ENCODE measurements at places on chromosomes 7 and 10. TPM values are rescaled to one million over a fixed set of nuclear protein-coding genes. Genes with fewer than 3 reads are reported as not detected.

DNA sequence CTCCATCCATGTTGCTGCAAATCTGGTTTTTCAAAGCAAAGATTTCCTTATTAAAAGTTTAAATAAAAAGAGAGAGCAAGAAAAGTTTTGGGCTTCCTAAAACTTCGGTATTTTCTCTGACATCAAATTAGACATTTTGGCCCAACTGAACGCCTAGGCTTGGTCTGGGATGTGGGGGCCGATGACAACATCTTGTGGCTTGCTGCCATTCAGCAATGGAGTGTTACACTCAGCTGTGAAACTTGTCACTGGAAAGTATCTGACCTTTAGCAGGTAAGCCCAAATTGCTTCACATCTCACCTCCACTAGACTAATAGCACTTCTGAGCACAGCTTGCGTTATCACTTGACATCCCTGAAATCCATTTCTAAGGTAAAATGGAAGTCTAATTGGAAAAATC lies 320.6 kb downstream of the GATA3 start:
- DNase-seq: no peak

DNA sequence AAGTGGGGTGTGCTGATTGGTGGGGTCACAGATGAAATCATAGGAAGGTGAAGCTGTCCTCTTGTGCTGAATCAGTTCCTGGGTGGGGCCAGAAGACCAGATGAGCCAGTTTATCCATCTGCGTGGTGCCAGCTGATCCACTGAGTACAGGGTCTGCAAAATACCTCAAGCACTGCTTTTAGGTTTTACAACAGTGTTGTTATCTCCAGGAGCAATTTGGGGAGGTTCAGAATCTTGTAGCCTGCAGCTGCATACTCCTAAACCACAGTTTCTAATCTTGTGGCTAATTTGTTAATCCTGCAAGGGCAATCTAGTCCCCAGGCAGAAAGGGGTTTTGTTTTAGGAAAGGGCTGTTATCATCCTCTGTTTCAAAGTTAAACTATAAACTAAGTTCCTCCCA lies 17.0 kb upstream of the IFRD1 start:
- DNase-seq: no peak

DNA sequence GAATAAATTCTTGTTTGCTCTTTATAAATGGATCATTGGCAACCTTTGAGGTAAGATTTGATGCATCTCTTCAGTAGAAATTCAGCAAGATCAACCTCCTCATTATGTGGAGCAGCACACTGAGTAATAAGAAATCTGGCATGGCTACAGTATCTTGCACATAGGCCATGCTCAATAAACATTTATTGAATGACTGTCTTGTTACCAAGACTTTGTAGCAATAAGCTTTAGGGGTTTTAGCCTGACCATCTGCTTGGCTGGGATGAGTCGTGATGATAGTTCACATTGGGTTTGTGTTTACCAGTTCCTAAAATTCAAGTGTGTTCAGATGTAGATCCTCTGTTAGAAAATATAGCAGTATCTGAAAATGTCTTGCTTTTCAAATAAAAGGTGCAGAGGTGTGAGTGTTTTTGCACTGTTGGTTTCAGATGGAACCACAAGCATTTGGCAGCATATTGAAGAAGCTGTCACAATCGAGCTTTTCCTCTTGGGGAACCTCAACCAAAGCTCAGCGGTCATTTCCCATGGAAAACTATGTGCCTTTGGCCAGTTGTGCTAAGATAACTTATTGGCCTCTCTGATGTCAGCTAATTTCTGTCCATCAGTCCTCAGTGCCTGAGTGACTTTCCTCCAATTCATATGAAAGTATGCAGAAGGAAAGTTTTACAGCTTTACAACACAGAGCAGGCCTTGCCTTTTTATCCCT lies 442.6 kb downstream of the GFRA1 start:
- no peak for DNase-seq

- no peak for DNase-seq
Observed at GRCh38 chr10:131310551-131311401, 745 bp downstream of the TCERG1L start.

DNA sequence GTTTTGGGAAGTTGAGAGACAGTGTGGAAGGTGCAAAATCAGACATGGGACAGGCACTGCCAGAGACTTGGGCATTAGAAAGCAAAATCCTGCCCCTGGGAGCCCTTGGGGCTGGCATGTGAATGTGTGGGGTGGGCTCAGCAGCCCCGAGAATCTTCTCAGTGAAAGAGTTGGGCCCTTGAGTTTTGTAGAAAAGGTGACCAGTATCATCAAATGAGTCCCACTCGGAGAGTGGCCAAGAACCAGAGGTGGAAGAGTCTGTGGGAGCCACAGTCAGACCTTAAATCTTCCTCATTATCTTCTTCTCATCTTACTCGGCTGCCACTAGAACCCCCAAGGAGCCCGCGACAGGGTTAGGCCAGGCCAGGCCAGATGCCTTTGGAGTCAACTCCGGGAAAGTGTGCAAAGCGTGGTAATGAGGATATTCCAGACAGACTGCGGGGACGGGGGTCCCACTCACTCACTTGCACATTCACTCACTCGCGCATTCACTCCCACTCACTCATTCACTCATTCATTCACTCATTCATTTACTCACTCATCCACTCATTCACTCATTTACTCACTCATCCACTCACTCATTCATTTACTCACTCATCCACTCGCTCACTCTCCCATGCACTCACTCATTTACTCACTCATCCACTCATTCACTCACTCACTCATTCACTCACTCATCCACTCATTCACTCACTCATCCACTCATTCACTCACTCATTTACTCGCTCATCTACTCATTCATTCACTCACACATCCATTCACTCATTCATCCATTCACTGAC lies 74.9 kb downstream of the CARD11 start:
- no peak for DNase-seq

- DNase-seq: no peak
Observed at GRCh38 chr7:46569133-46569465, 648.0 kb upstream of the IGFBP3 start.

DNA sequence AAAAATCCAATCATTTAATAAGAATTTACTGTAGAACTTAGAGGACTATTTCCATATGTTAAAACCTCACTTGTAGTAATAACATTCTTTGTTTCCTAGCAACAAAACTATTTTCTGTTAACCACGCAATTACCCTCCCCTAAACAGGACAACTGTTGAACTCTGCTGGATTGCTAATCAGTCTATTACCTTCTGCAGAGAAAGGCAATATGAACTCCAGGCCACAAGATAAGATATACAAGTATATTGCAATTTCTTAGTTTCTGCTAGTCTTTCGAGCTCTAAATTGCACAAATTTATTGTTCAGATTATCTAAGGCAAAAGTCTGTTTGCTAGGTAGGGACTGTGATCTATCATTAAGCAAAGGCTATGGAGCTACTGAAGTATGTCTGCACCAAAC lies 920.1 kb upstream of the LRRN3 start:
- no peak for DNase-seq

- DNase-seq: no peak
Observed at GRCh38 chr7:126533715-126534114, 719.0 kb downstream of the GRM8 start.

The ZDHHC4 gene
- total RNA-seq: 20.4 TPM

DNA sequence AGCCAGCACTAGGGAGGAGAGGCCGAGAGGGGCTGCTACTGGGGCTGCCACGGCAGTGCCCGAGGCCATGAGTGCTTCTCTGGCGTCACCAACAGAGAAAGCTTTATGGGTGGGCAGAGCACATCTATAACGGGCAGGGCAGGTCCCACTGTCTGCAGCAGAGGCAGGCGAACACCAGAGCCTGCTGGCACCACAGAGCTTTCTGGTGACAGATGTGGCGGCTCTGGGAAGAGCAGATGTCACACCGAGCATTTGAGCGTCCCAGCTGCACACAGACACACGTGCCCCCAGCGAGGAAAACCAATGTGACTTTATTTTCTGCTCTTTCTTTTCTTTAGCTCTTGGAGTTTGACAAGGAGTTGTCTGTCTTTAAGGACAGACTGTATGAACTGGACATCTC lies 20.5 kb downstream of the NKX6-2 start:
- no peak for DNase-seq

The C10orf143 gene
- total RNA-seq: 7.7 TPM

The ECD gene
- 49.1 TPM for total RNA-seq

The CPA2 gene
- not detected for total RNA-seq

GRCh38 chr10:91511549-91512330 lies 101.6 kb downstream of the HECTD2 start:
- DNase-seq: no peak

The SLC13A4 gene
- not detected for total RNA-seq

DNA sequence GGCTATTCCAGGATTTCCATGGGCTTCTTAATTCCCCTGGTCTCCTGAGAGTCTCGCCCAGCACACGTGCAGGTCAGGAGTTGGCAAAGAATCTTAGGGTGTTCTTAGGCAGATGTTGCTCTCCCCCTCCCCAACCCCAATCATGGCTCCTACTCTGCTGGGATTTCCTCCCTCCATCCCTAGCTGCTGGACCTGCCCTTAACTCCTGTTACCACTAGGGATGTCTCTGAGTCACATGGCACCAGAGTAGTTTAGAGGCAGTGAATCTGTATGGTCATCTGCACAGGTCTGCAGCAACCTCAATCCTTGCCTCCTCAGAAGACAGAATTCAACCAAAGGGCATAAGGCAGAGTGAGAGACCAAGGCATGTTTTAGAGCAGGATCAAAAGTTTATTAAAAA lies 51.8 kb upstream of the CHST3 start:
- no peak for DNase-seq

DNA sequence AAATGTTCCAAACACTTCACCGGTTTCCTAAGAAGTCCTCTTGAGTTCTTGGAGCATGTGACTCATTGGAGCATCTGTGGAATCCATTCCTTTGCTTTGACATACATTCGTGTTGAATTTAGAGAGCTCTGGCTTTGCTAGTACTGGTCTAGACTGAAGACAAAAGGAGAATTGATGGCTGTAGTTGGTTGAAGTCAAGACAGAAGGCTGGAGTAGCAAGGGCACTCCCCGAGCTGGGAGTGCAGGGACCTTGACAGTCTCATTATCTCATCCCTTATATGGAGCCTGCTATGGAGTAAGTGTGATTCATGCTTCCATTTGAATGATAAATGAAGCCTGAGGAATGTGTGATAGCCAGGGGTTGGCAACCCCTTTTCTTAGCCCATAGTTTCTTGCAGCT lies 1249.1 kb downstream of the TYW1 start:
- DNase-seq: no peak

- DNase-seq: no peak
Observed at GRCh38 chr7:23713285-23714149, 3.5 kb downstream of the STK31 start.

The C10orf105 gene
- total RNA-seq: 0.52 TPM
